ENCODE measurements at places on chromosomes 16 and 17.

- DNase-seq: no peak
Observed at GRCh38 chr17:32536736-32537643, 50.2 kb downstream of the CDK5R1 start.

GRCh38 chr17:73404246-73404645 is 92.4 kb upstream of the CDC42EP4 start:
- DNase-seq: no peak

DNA sequence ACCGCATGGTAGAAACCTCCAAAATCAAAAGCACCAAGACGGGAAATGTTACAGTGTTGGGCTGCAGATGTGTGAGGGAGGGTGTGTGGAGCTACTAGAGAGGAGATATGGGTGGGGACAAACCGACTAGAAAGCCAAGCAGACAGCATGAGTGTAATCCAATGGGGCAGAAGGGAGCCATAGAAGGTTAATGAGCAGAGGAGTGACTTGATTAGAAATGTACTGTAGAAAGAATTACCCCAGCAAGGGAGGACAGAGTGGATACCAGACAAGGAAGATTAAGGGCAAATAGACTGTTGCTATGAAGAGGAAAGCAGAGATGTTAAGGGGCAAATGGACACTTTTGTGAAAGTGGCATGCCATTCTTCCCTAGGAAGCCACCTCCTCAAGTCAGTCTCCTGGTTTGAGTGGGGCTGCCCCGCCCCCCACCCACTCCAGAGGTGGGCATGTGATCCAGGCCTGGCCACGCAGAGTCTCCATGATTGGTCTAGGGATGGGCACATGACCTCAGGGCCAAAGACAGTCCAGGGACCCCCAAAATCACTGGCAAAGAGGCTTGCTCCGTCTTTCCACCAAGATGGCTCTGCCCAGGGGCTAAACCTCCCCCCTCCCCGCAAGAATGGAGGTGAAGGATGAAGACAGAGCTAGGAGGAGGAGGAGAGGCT is 4.3 kb downstream of the COTL1 start:
- no peak for DNase-seq

- DNase-seq: no peak
Observed at GRCh38 chr16:2691491-2692248, 9.3 kb downstream of the KCTD5 start.

- peak; percentile 87 for DNase-seq
Observed at GRCh38 chr17:8162233-8162996, at the start of gene VAMP2. Gene VAMP2, minus strand, starts transcription at chr17:8162948. Its CDS starts 69 bp downstream, at chr17:8162879.

GRCh38 chr17:78774453-78774852 is 7.6 kb downstream of the CYTH1 start:
- no peak for DNase-seq

- DNase-seq: no peak
Observed at GRCh38 chr16:56684926-56685590, 2.8 kb downstream of the MT1X start.

DNA sequence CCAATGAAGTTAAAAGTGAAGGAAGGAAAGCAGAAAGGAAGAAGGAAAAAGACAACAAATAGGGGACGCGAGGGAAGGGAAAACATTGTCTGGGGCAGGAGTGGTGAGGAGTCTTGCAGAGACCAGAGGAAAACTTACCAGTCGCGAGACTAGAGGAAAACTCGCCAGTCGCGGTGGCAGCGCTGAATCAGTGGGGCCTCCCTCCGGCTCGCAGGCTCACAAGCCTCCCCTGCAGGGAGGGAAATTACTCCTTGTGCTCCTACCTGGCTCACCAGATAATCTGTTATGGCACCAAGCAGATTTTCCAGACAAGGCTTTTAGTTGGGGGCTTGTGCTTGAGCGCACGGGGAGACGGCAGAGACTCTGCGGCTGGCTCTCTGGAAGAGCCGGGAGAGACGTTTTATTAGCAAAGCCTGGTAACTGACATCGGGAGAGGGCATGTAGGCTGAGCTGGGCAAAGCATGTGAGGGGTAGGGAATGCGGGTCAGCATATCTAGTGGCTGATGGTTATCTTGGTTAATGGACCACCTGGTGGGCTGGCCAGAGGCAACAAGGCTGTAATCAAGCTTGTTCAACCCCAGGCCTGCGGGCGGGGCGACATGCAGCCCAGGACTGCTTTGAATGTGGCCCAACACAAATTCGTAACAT is 37.1 kb downstream of the LCMT1 start:
- no peak for DNase-seq

GRCh38 chr17:51373489-51374152 is 113.3 kb downstream of the UTP18 start:
- DNase-seq: no peak

GRCh38 chr17:81537343-81537855 is 9.2 kb downstream of the FSCN2 start:
- peak; percentile 16 for DNase-seq

DNA sequence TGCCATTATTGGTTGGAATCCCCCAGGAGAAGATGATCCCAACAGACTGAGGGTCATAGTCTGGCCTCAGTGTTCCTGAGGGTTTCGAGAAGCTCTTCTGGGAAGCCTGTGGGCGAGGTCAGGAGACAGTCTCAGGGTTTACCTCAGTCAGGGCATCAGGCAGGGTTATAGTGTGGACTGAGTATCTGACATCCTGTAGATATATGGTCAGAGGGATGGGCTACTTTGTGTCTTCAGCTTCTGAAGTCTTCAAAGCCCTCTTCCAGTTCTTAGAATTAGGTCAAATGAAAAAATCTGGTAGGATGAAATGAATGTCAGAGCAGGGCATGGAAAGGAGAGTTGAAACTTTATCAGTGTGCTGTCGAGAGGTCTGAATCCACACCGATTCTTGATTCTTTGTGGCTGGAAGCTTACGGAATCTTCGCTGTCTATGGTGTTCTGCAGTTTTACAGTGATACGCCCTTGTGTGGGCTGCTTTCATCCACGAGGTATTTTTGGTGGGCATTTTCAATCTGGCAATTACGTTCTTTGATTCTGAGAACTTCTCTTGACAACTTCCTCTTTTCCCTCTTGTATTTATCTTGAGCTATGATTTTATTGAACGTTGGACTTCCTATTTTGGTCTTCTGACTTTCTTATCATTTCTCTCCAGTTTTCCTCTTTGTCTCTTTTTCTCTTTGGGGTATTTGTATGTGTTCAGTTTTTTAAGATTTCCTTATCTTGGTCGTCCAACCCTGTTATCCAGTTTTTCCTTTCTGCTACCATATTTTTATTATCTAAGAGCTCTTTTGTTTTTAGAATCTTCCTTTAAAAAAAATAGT is 30.4 kb downstream of the BPTF start:
- DNase-seq: no peak

- no peak for DNase-seq
Observed at GRCh38 chr17:57567251-57567650, 177.8 kb downstream of the CCDC182 start.

DNA sequence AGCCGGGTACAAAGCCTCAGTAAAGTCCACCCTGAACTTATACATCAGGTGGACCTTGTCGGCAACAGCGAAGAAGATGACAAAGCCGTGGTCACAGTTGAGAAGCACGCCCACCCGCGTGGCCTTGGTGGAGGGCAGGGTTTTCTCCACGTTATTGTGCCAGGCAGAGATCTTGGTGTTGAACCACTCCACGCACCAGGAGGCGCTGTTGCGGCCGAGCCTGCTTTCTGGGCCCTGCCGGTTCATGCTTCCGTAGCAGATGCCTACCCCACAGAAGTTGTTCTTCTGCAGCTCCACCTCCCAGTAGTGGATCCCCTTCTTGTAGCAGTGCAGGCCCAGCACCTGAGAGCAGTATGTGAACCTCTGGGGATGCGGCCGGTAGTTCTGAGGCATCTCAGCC is 22.1 kb downstream of the TRIM25 start:
- peak; percentile 44 for DNase-seq

- DNase-seq: no peak
Observed at GRCh38 chr16:11181242-11181898, 74.6 kb downstream of the SOCS1 start.

DNA sequence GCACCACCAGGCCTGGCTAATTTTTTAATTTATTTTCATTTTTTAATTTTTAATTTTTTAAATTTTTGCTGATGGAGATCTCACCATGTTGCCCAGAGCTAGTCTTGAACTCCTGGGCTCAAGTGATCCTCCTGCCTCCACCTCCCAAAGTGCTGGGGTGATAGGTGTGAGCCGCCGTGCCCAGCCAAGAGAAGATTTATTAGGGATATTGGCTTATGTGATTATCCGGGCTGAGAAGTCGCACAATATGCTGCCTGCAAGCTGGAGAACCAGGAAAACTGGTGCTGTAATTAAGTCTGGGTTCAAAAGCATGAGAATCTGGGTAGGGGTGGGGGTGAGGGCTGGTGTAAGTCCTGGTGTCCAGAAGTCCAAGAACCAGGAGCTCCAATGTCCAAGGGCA is 2.5 kb upstream of the C16orf90 start:
- no peak for DNase-seq

DNA sequence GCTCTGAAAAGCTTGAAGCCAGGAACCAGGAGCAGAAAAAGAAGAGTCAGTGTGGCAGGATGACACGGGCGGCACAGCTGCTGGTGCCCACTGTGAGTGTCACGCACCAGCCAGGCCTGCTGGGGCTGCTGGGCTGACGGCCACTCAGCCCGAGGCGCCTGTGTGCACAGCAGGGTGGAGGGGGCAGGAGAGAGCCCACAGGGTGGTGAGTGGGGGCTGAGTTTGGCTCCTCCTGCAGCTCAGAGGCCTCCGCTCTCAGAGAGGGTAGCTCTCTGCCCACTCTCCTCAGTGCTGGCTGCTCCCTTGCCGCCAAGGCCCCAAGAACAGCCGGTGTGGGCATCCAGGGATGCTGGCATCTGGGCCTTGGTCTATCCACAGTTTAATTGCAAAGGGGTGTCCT is 59.6 kb downstream of the GSG1L start:
- DNase-seq: no peak

Data from effector memory CD8-positive, alpha-beta T cell (primary cell).